Ovary (tissue), 10 donors: ENCODE measurements at places on chromosomes 1 and 21.

- no peak for DNase-seq
Measured at GRCh38 chr1:63835128-63835527, 61.3 kb downstream of the ROR1 start.

- DNase-seq: no peak
Measured at GRCh38 chr1:38507563-38507962, 352.0 kb downstream of the RRAGC start.

DNA sequence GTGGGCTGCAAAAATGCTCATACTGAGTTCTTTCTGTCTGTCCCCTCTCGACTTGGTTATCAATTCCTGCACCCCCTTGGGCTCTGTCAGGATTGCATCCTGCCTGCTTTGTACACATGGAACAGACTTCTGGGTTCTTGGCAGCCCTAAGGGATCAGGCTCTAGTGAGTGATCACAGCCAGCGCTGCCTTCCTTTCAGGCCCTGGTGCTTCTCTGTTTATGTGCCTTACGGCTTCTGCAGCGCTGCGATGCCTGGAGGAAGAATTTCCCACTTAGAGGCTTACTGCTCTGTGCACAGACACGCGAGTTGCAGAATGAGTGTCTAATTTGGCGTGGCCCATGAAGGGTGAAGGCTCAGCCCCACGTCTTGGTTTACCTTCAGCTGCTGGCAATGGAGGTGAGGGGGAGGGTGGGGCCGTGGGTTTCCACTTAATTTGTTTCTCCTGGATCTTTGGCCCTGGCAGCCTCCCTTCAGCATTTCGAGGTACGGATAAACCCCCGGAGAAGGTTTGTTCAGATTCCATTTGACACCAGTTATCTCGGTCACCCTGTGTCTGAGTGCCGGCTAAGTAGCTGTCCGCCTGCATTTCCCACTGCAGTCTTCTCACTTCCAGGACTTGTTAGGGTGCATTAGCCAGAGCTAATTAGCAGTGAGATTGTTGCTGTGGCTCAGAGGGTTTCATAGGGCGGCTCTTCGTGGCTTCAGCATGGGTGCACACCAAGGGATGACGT, 227.3 kb downstream of the DYRK1A start:
- DNase-seq: no peak

GRCh38 chr1:163509114-163509513, 187.4 kb downstream of the NUF2 start:
- no peak for DNase-seq

DNA sequence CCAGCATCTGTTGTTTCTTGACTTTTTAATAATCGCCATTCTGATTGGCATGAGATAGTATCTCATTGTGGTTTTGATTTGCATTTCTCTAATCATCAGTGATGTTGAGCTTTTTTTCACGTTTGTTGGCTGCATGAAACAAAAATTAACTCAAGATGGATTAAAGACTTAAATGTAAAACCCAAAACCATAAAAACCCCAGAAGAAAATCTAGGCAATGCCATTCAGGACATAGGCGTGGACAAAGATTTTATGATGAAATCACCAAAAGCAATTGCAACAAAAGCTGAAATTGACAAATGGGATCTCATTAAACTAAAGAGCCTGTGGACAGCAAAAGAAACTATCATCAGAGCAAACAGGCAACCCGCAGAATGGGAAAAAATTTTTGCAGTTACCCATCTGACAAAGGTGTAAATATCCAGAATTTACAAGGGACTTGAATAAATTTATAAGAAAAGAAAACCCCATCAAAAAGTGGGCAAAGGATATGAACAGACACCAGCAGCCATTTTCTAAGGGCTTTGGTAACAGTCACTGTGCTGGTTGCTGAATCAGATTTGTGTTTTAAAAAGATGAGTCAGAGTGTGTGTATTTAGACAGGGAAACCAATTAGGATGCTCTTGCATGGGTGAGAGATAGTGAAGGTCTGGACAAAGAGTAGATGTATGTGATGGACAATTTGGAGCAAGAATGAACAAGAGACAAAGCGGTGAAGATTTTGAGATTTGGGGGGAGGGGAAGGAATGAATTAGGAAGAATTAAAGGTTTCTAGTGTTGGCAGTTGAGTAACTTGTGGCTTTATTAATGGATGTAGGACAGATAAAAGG, 110.7 kb downstream of the RYR2 start:
- DNase-seq: no peak
